Amniotic epithelial cell (primary cell): ENCODE measurements at places on chromosomes 16 and 17.
A peak's percentile ranks its signal among the peaks of the same experiment; 100 is the strongest.

- DNase-seq = no peak
These were observed 1.8 kb downstream of the APOH start for GRCh38 chr17:66227212-66228045.

DNA sequence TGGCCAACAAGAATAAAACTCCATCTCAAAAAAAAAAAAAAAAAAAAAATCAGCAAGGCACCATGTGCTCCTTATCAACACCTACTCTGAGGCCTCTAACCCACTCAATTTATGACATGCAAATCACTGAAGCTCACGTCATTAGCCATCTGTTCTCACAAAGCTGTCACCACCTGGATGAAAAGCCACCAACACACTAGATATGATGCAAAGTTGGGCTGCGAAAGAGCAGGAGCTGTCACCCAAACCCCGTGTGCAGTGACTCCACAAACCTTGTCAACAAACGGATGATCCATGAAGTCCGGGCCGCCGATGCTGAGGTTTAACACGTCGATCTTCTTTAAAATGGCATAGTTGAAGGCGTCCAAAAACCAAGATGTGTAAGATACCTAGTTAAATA lies 25.3 kb downstream of the MBTPS1 start:
- DNase-seq = no peak

DNA sequence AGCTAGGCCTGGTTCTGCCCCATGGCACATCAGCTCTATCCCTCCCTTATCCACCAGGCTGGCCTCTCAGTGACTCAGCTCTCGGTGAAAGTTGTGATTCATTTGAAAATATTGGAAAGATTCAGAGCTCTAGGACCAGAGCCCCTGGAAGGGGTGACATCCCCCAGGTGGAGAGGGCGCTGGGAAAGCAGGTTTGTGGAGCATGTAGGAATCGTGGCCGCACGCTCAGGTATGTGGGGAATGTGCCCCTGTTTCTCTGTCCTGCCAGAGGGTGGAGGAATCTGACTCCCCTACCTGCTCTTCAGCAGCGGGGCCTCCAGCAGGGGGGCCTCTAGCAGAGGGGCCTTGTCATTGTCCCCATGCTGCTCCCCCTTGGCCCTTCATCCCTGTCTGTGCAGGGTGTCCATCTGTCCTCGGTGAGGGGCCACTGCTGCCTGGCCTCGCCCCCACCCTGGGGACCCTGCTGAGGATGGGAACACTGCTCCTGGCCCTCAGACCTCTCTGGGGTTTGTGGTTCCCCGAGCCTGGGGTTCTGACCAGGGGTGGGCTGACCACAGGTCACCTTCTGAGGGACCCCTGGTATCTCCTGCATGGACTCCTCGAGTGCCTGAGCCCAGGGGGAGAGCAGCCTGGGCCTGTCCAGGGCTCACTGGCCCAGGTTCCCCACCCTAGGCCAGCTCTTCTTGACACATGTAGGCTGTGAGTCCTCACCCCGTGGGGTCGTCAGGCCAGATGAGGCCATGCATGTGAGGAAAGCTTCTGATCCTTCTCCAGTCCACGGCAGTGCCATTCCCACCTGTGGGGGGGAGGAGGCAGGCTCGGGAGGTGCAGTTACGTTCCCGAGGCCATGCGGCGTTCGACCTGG lies 47.5 kb downstream of the NT5M start:
- DNase-seq = peak; percentile 51

GRCh38 chr17:48678141-48678971 lies 44.0 kb downstream of the PRAC1 start:
- peak; percentile 21 for DNase-seq

- DNase-seq = no peak
These were observed 855 bp upstream of the MEOX1 start for GRCh38 chr17:43662413-43663141.
